Activated naive CD8-positive, alpha-beta T cell treated with anti-CD3 and anti-CD28 coated beads, Interleukin-2, amount 50 U/mL, for 16 hours (primary cell): ENCODE measurements at places on chromosomes 5 and 9.

GRCh38 chr5:178227929-178228328 lies 4.7 kb downstream of the PHYKPL start:
- DNase-seq: no peak

GRCh38 chr5:96074870-96075269 lies 113.2 kb upstream of the ELL2 start:
- DNase-seq: no peak

DNA sequence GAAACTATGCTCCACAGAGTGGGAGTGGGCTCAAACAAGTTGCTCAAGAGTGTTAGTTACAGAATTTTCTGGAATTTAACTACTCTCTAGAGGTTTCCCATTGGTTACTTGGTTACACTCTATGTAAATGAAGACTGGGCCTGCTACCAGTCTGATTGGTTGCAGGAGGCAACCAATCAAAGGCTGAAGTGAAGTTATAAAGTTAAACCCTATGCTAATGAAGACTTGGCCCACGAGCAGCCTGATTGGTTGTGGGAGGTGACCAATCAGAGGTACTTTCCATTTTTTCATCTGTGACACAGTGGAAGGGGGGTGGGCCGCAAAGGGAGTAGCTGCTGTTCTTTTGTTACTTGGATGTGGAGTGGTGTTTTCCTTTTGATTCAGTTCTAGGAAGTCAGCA lies 69.4 kb downstream of the CACNA1B start:
- DNase-seq: no peak

DNA sequence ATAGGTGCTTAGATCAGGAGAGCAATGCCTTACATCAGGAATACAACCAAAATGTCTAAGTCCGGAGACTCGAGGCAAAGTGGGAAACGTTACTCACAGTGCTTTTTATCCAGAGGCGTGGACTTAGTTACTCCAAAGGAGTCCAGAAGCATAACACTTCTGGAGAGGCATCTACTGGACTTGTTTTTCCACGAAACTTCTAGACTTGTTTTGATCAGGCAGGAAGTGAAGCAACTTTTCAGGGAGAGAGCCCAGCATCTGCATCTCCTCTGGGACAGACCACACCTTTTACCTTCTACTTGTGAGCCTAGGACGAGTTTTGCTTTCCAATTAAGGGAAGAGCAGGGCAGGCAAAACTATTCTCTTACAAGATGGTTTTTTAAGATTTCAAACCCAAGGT lies 1.2 kb upstream of the TJP2 start:
- DNase-seq: no peak

DNA sequence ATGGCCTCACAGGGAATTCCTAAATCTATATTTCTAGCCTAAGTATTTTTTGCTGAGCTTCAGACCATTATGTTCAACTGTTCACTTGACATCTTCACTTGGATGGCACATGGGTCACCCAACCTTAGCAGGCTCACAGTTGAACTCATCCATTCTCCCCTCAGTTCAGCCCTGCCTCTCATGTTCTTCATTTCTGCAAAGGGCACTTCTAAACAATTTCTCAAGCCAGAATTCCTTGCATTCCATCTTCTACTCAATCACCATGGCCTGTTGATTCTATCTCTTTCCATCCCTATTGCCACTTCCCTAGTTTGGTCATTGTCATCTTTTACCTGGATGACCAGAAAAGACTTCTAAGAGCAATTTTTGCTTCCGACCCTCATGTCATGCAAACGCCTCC lies 7.3 kb upstream of the RGS3 start:
- DNase-seq: no peak

- no peak for DNase-seq
Observed at GRCh38 chr9:29838491-29839020, 2265.3 kb upstream of the C9orf72 start.

GRCh38 chr9:124037790-124038189 lies 26.2 kb downstream of the LHX2 start:
- DNase-seq: no peak

GRCh38 chr9:34589636-34590380 lies at the start of gene CNTFR:
TSS of gene CNTFR (minus strand) at chr9:34589724. CDS start at chr9:34568981, 20,743 bp downstream.
- DNase-seq: no peak

- DNase-seq: no peak
Observed at GRCh38 chr9:117138231-117138630, 276.6 kb downstream of the ASTN2 start.

DNA sequence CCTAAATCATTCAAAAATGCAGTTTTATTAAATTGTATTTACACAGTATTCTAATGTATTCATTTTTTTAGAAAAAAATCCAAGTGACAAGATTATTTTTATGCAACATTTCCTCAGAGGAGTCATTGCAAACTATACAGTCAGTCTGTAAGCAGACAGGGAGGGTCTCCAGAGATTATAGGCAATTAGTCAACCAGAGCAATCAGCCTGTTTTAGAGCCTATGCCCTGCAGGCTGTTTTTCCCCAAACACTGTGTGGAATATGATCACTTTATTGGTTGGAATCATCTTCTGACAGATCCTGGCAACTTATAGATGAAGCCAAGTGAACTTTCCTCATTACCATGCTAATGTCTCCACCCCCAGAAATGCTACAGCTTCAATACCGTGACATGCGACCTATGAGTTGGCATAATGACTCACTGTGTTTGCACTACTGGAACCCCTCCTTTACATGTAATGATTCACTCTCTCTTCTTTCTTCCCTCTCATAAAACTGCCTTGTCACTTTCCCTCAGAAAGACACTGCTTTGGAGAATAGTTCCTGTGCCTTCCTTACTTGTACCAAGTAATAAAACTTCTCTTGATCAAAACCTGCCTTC lies 577.7 kb upstream of the FTMT start:
- DNase-seq: no peak

DNA sequence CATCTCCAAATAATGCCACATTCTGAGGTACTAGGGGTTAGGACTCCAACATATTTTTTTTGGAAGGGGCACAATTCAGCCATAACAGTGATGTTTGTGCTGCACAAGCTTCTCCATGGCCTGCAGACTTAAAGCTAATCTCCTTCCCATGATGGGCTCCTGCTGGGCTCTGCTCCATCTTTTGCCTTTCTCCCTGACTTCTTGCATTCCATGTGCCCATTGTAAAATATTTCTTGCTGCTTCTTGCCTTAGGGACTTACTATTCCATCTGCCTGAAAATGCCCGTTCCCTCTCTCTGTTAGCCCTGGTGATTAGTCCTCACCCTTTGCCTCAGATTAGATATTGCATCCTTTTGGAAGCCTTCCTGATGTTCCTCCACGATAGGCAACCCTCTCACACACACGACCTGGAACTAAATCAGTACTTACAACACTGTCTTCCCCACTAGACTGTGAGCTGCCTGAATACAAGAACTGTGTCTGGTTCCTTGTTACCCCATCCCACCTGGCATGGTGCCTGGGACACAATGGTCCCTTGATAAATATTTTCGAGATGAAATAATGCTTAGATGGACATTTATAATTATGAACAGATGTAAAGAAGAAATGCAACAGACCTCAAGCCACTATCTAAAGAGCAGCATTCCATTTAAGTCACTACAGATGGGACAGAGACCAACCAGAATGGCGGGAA lies 33.5 kb downstream of the OR1J1 start:
- no peak for DNase-seq
